Kasumi-1 (cell line): ENCODE measurements at places on chromosomes 2 and 18.

DNA sequence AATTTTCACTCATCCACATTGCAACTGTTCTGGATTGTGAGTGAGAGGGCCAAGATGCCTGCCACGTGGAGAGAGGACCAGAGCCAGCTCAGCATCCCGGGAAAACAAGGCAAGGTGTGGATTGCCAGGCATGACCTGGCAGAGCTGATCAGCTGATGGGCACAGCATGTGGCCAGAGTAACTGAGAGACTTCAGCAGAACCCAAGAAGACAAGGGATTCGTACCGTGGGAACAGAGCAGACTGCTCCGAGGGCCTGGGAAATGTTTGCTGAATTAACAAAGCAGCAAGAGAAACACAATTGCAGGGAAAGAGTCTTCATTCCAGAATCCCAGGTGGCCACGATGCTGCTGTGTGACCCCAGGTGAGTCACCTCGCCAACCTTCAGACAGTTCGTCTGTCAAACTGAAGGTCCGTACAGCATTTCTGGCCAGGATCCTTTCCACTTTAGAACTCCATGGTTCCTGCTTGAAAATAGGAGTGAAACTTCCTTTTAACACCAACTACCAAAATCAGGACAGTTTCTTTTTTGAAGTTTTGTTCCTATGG is 26.3 kb upstream of the POMC start:
- no peak for DNase-seq

- DNase-seq: no peak
These were observed 44.6 kb downstream of the DPP4 start for GRCh38 chr2:162029287-162029901.

DNA sequence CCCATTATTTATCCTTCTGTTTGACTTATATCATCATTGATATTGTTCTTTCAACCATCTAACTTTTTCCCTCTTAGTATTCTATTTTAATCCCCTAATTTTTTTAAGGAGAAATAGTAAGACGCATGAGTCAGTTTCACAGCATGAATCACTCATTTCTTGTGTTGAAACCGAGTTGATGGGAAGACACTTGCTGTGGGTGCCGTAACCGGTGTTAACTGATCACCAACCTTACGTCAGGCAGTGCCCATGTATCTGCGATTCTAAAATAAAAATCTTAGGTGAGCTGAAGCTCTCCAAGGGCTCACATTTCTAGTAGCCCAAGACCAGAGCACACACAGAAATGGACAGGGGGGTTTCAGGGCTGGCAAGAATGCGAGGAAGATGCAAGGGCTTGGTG is 348.1 kb downstream of the GALR1 start:
- no peak for DNase-seq

GRCh38 chr18:51009072-51009471 is 20.9 kb upstream of the SMAD4 start:
- peak; percentile 59 for DNase-seq

GRCh38 chr18:65343571-65343970 is 407.2 kb upstream of the CDH7 start:
- no peak for DNase-seq

DNA sequence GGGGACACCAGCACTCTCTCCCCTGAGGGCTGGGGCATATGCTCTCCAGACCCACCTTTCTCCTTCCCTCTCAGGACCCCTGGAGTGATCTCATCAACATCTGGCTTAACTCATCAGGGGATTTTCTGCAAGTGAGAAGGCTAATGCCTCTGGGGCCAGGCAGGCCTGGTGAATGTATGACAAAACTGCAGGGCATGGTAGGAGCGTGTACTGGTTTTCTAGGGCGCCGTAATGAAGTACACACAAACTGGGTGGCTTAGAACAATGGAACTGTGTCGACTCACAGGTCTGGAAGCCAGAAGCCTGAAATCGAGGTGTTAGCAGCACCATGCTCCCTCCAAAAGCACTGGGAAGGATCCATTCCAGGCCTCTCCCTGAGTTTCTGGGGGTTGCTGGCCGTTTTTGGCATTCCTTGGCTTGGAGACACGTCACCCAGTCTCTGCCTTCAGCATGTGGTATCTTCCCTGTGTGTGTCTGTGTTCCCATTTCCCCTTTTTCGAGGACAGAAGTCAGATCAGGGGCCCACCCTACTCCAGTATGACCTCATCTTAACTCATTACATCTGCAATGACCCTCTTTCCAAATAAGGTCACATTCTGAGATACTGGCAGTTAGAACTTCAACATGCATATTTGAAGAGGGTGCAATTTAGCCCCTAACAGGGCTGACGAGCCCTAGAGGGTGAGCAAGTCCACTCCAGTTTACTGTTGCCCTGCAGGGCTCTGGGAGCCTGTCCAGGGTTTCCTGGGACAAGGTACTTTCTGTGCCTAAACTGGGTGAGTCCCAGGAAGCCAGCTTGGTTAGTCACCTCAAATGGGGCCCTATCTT is 45.5 kb upstream of the CAB39 start:
- peak; percentile 74 for DNase-seq

- DNase-seq: peak; percentile 85
These were observed 135.6 kb upstream of the ZNF236 start for GRCh38 chr18:76686737-76687231.

DNA sequence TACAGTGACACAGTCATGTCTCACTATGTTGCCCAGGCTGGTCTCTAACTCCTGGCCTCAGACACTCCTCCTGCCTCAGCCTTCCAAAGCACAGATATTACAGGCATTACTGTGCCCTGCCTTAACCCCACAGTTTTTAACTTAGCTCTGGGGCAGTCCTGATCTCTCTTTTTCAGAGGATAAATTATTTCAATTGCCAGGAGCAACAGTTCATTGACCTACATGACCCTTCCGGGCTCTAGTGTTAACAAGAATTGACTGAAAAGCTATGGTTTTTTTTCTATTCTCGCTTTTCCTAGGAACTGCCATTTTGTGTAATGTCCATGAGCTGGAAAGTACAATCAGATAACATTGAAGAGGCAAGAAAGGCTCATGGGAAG is 92.8 kb downstream of the HNRNPLL start:
- DNase-seq: no peak

GRCh38 chr2:168456521-168457189 is 583 bp downstream of the CERS6 start:
- peak; percentile 65 for DNase-seq

GRCh38 chr2:146530886-146531285 is 1313.9 kb upstream of the ACVR2A start:
- DNase-seq: no peak

- peak; percentile 93 for DNase-seq
These were observed 158.9 kb upstream of the SLC14A2 start for GRCh38 chr18:45456090-45457021.

DNA sequence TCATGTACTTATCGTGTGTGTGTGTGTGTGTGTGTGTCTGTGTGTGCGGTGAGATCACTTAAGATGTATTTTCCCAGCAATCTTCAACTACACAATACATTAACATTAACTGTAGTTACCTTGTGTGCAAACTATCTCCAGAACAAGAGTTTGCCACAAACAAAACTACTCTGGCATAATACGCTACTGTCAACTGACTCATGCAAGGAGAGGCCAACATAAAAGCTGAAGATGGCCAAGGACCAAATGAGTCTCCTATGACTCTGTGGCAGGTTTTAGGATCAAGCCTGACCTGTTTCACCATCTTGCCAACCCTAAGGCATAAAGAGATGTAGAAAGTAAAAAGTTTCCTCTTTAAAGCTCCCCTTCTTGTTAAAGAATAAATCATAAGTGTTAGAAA is 20.1 kb downstream of the CYB5A start:
- DNase-seq: no peak

DNA sequence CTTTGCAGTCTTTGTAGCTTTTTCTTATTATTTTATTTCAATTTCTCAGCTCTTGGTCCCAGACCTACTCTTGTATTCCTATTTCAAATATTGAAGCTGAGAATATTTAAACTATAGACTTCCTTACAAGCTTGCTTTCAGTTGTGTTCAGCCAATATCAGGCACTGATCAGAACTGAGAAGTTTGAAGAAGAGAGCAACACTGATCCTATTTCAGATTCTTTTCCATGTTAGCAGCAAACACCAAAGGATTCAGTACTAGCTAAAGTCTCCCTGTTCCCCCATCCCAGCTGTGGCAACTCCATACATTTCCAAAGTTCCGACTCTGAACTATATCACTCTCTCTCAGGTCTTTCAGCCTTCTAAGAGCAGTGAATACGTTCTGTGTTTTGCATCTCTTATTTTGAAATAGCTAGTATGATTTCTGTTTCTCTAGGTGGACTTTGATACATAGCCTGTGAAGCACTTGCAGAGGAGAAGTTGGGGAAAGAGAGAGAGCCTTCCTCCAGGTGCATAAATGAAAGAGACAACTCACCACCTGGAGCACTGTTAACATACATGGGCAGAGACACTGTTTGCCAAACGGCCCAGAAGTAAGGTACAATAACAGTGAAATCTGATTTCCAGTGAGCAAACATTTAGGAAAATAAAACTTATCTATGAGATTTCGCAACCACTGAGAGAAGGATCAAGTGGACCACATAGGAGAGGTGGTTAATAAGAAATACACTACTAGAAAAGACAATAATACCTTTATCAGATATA is 135.0 kb upstream of the ZNF804A start:
- DNase-seq: no peak

GRCh38 chr2:161243312-161243711 is 64.9 kb upstream of the PSMD14 start:
- DNase-seq: no peak

DNA sequence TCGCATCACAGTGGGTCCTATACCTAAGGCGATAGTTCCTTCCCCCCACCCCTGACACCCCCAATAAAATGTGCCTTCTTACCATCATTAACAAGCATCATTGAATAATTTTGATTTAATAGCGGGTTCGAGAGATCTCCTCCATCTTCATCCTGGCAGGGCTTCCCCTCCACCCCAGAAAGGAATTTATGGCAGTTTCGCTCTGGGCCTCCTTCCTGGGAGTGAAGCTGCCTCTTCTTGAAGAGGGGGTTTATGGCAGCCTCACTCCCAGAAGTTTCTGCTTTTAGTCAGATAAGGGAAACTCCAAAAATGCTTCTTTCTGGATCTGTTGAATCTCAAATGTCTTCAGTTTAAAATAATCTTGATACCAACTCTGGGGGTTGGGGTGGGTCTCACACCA is 45.7 kb downstream of the RRM2 start:
- no peak for DNase-seq

- no peak for DNase-seq
These were observed 373.5 kb upstream of the CHST9 start for GRCh38 chr18:27558388-27559155.

DNA sequence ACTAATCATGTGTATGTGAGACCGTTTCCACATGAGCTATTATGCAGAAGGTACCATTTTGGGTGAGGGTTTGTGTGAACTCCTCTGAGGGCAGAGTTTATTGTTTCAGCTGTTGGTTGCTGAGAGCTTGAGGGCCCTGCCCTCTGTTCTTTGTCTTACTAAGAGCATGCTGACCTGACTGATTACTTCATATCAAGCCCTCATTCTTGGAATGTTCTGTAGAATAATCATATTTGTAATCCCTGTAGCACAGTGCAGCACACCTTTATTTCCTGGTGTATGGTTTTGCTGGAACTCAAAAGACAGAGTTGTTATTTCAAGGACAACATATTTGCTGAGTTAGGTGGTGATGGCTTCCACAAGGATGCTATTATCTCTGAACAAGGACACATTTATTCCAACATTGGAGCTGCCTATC is 118.5 kb downstream of the GALNT3 start:
- no peak for DNase-seq

- no peak for DNase-seq
These were observed 65.4 kb downstream of the ARHGAP25 start for GRCh38 chr2:68800027-68800401.

DNA sequence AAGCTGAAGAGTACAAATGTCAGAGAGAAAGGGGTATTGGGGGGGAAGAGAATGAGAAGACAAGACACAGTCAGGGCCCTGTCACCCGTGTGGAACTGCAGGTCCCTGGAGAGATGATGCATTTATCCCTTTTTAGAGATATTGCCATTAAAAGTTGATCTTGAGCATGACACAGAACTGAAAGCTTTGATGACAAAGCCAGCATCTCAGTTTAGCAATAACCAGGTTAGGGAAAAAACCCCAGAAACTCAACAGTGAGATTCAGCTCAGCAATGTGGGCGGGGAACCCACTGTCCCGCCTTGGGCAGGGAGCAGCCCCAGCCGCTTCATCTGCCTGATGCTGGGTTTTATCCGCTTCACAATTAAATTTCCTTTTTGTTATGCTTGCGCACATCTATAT is 181.1 kb downstream of the NEDD4L start:
- no peak for DNase-seq

- DNase-seq: peak; percentile 57
These were observed 381.6 kb downstream of the SUCLG1 start for GRCh38 chr2:84077496-84077895.

GRCh38 chr2:207802650-207803049 is 32.9 kb upstream of the FZD5 start:
- no peak for DNase-seq

DNA sequence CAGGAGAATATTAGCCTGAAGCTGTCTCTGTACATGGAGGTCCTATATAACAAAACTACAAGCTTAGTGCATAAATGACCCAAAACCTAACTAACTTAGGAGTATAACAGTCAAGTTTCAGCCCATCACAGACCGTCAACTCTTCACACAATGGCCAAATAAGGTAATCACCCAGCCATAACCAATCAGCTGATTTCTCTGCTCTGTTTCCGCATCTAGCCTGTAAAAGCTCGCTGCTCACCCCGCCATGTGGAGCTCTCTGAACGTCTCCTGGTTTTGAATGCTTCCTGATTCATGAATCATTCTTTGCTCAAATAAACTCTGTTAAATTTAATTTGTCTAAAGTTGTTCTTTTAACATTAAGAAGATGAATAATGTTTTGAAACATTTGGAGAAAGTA is 593.6 kb downstream of the TMX3 start:
- no peak for DNase-seq

GRCh38 chr2:25368660-25369059 is 26.9 kb upstream of the DNMT3A start:
- DNase-seq: no peak

DNA sequence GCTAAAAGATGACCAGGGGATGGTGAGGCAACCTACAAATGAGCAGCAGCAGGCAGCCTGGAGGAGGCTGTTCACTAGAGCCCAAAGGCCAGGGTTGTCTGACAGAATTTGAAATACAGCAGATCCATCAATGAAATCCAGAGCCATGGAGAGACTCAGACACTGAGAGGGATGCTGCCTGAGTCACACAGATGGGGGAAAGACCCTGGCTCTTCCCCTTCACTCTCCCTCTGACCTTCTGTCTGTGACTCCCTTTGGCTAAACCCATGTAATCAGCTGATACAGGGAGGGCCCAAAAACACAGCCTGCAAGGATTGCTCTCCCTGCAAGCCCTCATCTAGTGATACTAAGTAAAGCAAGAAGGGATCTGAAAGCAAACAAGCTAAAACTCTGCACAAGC is 166.5 kb upstream of the SPOPL start:
- no peak for DNase-seq

DNA sequence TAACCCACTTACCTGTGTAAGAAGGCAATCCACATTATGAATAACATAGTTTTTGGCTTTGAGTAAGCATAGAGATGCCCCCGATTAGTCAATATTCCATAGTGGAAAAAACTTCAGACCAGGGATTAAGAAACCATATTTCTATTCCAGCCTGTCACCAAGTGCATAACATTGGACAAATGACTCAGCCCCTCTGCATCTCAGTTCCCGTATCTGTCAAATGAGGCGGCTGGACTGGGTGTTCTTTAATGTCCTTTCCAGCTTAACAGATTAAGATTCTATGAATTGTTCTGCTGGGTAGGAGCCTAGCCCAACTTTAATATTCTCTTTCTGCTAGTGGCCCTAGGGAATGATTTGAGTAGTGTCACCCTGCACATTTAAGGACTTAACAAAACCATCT is 11.8 kb upstream of the FTCDNL1 start:
- DNase-seq: no peak
